ENCODE measurements at places on chromosomes 6 and 20.

DNA sequence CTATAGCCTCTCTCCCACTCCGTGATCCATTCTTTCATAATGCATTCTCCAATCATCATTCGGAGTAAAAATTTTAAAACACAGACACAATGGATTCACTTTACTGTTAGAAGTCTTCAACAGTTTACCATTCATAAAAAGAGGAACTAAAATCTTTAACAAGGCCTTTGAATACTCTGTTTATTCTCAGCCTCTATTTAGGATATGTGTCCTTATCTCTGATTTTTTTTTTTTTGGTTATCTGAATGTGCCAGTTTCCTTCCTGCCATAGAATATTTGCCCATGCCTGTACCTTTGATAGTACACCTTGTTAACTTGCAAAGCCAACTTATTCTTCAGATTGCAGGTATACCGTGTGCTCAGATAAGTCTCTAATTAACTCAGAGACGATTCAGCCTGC lies 11.1 kb downstream of the CRISP1 start:
- DNase-seq = no peak

GRCh38 chr6:143400258-143401067 lies 50.0 kb downstream of the ADAT2 start:
- peak; percentile 29 for DNase-seq

- no peak for DNase-seq
Observed at GRCh38 chr6:333379-334002, 41.2 kb downstream of the DUSP22 start.

DNA sequence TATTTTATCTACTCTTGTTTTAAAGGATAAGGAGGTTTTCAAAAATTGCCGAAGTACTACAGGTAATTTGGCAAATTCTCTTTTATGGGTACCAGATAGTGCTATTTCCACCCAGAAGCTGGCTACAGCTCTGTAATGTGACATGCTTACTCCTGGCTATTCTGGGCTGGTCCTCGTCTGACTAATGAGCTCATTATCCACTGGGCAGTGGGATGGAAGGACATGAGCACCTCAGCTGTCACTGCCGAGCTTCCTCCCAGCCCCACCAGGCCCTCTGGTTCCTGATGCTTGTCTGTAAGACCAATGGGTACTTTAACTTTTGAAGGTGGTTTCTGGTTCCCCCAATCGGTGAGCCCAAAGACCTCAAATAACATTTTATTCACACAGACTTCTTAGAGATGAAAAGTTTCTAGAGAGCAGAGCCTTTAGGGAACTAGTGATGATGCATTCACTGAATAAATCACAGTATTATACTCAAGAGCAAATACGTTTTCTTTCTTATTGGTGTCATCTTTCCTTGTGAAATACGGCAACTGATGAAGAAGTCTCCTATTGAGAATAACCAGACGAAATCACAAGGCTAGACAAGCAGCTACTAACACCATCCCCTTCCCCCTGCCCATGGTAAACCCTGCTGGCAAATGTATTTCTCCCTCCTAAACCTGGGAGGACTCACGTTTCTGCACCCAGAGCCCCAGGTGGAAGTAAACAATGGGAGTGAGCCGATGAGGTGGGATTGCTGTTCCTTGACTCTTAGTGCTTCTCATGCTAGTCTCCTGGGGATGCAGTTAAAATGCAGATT lies 80.8 kb downstream of the SLC22A3 start:
- DNase-seq = no peak

DNA sequence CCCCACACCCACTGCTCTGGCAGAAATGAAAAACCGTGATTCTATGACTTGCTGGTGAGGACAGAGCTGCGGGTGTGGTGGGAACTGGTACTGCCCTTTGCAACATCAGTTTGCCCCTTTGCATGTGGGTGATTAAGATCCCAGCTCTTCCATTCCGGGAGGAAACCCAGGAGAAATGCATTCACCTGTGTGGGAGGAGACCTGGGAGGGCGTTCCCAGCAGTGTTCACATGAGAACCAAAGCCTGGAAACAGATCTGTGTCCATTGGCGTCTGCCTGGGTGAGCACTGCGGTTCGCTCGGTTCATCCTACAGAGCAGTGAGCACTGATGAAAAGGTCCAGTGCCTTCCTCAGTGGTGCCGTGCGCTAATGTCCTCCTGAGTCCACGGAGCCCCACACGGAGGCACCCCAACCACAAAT lies 89.7 kb downstream of the SMOC2 start:
- no peak for DNase-seq

DNA sequence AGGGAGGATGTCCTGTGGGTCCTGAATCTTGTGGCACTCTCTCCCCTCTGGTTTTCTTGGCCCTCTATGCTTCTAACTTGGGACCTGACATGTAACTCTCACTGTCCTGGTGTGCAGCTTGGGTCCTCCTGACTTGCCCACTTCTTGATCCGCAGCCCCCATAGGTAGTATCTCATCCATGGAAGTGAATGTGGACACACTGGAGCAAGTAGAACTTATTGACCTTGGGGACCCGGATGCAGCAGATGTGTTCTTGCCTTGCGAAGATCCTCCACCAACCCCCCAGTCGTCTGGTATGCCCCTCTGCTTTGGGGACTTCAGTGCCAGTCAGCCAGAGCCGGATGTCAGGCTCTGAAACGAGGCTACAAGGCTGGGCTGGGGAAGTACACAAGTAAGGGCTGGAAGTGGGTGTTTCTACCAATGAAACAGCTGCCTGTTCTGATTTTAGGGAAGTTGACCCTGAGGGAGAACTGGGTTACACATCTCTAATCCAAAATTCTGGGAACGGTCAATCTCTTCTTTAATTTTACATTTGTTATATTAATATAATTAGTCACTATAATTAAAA lies 641 bp downstream of the DBNDD2 start:
- DNase-seq = peak; percentile 16

DNA sequence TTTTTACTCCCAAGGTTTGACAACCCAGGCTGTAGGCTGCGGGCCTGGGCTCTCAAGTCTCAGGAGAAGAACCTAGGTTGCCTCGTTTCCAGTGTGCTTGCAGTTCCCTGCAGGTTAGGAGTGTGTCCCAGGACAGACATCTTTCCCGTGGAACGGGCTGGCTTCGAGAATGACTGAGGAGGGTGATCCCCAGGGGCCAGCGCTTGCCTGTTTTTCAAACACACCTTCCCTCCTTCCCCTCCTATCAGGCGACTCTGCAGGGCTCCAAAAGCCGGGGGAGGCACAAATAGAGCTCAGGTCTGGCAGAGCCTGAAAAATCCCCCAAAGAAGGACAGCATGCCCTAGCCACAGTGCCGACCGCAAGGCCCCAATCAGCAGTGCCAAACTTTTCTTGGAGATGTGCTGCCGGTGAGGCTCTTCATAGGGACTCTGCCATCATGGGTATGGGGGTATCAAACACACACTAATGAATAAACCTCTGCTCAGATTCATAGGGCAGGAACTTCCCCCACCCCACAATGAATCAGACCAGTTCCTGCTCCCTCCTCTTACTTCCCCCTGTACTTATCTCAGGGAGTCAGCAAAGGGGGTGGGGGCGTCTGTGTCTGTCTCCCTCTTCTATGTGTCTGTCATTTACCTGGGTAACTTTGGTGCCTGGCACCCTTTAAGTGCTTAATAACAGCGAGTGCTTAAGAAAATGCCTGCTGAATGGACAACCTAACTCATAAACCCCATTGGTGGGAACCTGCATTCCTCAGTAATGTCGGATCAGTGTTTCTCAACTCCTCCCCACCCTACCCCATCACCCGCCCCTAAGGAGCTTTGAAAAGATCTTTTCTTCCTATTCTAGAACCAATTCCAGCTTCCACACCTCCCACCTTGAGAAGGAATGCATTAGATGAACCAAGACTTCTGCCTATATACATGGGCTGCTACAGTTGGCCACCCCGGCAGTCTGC lies 1.6 kb downstream of the KCNG1 start:
- no peak for DNase-seq

DNA sequence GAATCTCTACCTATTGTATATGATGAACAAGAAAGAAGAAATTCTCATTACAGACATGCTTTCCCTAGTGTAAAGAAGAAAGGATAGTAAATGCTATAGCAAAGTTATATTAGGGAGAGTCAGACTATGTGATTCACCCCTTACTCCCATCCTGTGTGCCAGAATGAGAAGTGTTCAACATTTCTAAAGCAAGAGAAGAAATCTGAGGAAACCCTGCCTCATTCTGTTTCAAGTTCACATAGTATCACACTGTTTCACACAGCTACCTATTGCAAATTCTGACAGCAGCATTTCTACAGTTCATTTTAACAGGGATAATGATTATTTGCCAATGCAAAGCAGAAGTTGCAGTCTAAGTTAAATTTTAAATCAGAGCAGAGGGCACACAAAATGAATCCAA lies 267.2 kb upstream of the TCF21 start:
- DNase-seq = no peak

DNA sequence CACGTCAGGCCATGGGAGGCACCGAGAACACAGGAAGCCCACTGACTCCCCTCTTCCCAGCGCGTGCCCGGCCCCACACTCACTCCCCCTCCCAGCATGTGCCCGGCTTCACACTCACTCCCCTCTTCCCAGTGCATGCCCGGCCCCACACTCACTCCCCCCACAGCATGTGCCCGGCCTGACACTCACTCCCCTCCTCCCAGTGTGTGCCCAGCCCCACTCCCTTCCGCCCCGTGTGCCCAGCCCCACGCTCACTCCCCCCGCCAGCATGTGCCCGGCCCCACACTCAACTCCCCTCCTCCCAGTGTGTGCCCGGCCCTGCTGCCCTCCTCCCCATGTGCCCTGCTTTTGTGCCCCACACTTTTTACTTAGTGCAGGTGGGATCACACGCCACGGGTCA lies 9.7 kb downstream of the RTEL1 start:
- no peak for DNase-seq

Data from heart right ventricle (tissue), 16 donors.